Activated naive CD8-positive, alpha-beta T cell treated with anti-CD3 and anti-CD28 coated beads, Interleukin-2, amount 10 ng/mL, durations not matched to agents 7 days and 5 days (primary cell): ENCODE measurements at places on chromosomes 11 and 22.

- no peak for DNase-seq
Observed at GRCh38 chr11:20477418-20478090, 90.0 kb downstream of the PRMT3 start.

- DNase-seq = peak; percentile 26
Observed at GRCh38 chr22:49855251-49855911, 1.7 kb downstream of the ZBED4 start.

DNA sequence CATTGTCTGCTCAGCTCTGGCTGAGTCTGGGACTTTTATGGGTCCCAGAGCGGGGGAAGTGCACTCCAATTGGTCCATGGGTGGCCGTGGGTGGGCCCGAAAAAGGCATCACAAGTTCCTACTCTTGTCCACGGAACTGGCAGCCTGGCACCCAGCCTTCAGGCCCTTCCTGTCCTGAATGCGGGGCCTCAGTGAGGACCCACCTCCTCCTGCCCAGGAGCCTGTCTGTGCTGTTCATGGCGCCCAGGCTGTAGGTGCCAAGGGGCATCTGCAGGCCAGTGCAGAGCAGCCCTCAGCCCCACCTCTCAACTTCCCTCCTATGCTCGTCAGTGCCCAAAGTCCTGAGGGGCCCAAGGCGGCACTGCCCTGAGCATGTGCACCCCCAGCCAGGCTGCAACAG is 411.7 kb upstream of the KIRREL3 start:
- DNase-seq = no peak

GRCh38 chr11:12064136-12064953 is 46.0 kb upstream of the MICAL2 start:
- DNase-seq = no peak

GRCh38 chr11:86120807-86121206 is 51.9 kb upstream of the PICALM start:
- DNase-seq = no peak

DNA sequence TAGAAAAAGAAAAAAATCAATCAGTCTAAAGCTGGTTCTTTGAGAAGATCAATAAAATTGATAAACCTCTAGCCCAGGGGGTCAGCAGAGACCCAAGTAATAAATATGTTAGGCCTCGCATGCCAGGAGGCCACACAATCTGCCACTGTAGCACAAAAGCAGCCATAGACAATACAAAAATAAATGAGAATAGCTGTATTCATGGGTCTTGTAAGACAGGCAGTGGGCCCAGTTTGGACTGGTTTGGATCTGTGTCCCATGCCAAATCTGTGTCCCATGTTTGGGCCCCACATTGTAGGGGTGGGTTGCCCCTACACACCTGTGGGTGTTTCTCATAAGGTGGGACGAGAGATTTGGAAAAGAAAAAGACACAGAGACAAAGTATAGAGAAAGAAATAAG is 6.6 kb upstream of the PLAAT4 start:
- DNase-seq = no peak

DNA sequence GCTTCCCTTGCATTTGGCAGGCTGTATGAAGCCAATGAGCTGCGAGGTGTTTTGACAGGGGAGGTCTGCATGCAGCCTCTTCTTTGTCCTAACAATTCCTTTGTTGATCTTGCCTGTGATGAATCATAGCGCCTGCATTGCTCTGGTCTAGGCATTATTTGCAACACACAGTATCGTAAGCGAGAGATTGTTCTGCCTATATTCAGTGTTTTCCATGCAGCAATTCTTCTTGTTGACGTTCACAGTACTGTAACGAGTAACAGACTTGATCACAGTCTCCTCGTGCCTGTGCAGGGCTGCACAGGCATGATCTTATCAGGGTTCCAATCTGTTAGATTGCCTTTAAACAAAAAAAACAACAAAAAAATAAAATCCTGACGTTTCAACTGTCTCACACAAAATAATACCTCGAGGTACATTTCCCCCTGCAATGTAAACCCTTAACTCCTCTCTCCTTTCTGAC is 13.9 kb upstream of the ADSL start:
- DNase-seq = no peak

DNA sequence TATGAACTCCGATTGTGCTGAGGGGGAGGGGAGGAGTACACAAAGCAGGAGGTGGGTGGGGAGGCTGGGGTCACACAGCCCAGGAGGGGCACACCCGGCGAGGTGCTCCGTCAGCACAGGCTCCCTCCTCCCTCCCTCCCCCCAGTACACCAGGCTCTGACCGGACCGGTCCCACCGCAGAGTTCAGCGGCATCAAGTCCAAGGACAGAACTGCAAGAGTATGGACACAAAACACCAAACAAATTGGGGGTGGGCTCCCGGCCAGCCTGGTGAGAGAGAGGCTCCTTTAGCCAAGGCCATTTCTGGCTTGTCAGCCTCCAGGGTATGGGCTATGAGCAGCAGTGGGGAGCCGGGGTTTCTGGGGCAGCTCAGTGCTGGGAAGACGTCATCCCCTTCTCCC is 68.3 kb downstream of the ST3GAL4 start:
- no peak for DNase-seq

DNA sequence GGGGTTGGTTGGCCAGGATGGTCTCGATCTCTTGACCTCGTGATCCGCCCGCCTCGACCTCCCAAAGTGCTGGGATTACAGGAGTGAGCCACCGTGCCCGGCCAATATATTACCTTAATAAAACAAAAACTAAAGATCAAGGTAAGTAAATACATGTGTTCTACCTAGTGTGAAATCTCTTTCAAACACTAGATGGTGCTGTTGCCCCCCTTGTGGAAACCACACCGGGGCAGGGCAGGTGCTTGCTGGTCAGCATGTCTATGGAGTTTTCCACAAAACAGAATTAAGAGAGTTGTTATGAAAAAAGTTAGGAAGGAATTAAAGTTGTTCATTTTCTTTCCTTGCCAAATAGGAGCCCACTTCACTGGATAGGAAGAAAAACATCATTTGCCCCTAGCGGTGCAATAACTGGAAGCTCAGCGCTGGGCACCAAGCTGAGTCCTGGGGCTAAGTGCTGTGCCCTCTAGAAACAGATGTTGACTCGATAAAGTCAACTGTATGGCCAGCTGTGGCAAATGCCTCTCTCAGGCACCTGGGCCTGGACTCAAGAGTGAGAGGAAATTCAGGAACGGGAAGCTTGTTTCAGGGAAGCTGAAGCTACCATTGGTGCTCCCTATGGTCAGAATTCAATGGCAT is 6.3 kb upstream of the KCNJ5 start:
- DNase-seq = no peak

DNA sequence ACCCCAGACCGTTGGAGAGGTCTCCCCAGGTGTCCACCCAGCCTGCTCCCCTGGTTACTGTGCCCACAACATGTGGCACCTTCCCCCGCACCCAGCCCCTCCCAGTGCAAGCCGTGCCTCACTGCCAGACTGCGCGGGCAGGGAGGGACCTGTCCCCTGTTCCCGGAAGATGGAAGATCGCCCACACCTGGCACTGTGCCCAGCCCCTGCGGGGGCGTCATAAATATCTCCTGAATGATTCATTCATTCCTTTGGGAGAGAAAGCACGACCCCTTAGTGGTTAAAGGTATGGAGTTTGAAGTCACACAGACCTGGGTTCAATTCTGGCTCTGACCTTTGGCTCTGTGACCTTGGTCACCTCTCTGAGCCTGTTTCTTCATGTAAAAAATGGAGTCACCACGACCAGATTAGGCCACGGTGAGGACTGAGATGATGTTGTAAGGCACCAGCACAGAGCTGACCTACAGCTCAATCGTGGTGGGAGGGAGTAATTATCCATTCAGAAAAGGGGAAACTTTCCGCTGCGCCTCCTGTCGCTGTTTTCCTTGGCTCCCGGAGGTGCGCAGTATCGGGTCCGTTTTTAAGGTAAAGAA is 497 bp upstream of the SYT12 start:
- no peak for DNase-seq

DNA sequence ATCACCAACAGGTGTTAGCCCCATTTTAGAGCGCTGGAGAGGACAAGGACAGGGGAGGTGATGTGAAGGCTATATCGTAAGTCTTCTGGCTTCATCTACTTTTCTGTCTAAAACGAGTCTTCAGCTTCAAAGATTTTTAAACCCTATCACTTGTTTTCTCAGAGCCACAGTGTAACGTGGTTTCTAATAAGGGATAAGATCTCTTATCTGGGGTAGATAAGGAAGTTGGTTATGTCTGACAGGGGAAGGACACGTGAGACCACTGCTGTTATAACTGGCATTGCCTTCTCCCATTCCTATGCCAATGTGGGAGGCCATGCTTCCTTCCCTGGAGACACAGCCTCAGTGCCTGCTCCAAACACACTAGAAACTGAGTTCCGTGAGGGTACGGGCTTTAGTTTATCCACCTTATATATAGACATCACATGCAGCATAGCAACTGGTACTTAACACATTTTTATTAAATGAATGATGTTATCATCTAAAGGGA is 39.3 kb downstream of the LARGE2 start:
- DNase-seq = no peak

DNA sequence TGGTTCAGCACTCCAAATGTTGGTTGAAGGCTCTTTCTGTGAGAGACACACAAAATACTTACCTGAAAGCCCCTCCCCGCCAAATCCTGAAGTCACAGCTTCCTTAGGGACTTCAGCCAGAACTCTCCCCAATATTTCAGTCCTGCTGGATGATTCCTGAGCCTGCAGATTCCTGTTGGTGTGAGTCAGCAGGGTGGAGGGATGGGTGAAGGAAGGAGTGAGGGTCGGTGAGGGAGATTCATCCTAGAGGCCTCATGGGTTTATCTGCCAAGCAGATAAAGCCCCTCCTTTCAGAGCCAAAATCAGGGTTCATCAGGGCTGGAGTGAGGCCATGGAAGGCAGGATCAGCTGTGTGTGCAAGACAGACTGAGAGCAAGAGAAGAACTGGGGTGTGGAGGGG is 37.9 kb downstream of the SMIM38 start:
- DNase-seq = no peak

- DNase-seq = peak; percentile 68
Observed at GRCh38 chr11:114060392-114061047, 1.0 kb downstream of the ZBTB16 start.

DNA sequence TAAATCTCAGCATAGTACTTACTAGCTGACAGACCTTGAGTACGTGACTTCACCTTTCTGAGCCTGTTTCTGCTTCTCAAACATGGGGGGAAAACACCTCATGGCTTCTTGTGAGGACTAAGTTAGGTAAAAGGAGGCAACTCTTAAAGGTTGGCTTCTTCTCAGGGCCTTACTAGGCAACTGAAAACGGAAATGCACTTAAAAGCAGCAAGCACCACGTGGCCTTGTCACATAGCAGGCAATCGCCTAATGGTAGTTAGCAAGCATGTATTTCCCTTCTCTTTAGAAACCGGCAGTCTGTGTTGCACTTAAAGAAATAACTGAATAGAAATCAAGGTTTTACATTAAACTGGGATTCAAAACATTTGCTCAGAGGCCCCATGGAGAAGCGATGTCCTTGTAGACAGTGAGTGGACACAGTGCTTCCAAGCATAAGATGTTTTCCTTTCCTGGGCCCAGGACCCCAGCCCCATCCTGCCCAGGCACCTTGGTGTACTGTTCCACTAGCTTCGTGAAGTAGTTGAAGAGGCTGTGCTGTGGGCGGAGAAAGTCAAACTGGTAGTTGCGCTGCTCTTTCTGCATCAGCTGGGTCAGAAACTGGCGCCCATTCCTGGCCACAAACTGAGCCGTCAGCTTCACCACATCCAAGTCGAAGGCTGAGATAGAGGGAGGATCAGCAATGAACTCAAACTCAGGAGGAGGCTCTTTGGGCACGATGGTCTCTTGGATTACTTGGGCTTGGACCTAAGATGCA is 12.1 kb downstream of the SF3A1 start:
- no peak for DNase-seq

GRCh38 chr11:34050581-34051348 is 766 bp upstream of the CAPRIN1 start:
- no peak for DNase-seq

GRCh38 chr11:85847436-85847835 is 7.7 kb upstream of the CCDC83 start:
- no peak for DNase-seq

DNA sequence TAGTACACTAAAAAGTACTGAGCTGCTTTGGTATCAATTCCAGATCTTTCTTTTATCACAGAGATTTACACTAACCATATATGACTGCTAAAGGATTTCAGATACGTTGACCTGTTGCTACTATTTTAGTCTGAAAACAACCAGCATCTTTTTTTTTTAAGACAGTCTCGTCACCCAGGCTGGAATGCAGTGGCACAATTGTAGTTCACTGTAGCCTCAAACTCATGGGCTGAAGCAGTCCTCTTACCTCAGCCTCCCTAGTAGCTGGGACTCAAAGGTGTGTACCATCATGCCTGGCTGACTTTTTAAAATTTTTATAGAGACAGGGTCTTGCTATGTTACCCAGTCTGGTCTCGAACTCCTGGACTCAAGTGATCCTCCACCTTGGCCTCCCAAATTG is 24.2 kb upstream of the L3MBTL2 start:
- no peak for DNase-seq

DNA sequence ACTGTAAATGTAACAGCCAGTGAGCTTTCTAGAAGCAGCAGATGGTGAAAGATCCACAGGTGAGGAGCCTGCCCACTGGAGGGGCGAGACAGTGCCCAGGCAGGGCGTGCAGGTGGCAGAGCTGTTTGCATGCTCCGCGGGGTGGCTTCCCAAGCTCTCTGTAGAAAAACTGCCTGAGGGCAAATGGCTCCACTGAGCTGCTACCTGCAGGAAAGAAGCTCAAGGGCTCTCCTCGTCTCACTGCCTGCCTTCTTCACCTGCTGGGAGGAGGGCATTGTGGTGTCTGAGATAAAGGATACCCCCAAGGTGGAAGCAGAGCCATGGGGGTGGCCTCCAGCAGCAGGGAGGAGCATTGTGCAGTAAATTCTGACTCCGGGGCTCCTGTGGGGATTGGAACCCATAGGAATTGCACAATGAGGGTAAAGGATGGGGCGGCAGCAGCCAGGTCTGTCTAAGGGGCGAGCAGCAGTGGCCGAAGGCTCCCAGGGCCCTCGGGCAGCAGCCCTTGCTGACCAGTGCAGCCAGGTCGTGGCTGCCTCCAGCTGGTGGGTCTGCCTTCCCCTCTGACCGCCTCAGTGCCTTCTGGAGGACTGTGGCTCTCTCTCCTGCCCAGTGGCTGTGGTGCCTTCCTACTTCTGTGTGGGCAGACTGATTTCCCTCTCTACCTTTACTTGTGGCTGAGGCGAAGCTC is 28.0 kb upstream of the CABP7 start:
- no peak for DNase-seq

GRCh38 chr11:29389793-29390192 is 627.0 kb downstream of the KCNA4 start:
- DNase-seq = no peak

GRCh38 chr11:34787348-34787747 is 128.8 kb downstream of the APIP start:
- no peak for DNase-seq

- no peak for DNase-seq
Observed at GRCh38 chr11:98183034-98183433, 837.7 kb upstream of the CNTN5 start.

- DNase-seq = no peak
Observed at GRCh38 chr22:49725516-49725915, 102.2 kb downstream of the BRD1 start.
